NCI-H1694 (cell line): ENCODE measurements at places on chromosomes 5 and 9.

GRCh38 chr5:38258319-38259061 is at the start of gene EGFLAM:
Gene EGFLAM (plus strand): TSS chr5:38258559. CDS start chr5:38258755, 196 bp downstream.
- peak; percentile 5 for DNase-seq

DNA sequence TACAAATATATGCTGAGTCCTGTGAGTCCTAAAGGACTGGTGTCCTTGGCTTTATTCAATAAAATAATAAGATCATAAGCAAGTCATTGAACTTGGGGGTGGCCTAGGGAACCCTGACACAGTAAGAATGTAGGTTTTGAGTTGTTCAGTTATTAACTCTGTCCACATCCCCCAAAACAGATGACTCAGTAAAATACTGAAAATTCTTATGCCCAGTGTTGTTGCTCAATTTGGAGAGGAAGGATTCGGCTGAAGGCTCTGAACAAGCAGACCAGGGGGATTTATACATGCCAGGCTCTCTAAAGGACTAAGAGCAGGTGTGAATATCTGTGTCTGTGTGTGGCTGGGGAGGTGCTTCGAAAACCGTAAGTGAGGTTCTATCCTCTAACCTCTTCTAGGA is 173.7 kb downstream of the RMI1 start:
- no peak for DNase-seq

DNA sequence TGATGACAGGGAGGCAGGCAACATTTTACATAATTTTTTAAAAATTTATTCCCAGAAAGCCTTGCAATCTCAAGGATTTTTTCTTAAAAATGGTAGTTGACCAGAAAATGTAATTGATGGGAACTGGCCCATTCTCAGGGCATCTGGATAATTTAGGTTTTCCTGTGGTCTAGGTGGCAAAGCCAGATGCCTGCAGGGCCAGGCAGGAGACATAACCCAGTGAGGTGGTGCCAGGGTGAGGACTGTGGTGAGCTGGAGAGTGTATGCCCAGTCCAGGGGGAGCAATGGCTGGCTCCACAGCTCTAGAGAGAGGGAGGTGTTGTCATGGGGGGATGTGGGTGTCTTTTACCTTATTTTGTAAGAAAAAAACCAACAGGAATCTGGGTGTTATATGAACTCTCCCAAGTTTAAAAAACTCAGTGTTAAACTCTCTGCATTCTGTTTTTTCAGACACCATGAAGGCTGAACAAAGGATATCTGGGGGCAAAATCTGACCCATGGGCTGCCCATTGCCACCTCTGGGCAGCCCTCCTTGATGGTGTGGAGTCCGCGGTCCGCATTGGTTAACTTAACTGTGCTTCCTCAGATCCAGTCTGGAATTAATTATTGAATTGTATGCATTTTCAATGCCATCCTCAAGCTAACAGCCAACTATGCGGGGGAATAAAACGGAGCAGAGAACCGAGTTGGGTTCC is 43.9 kb downstream of the BOD1 start:
- DNase-seq, result no peak

GRCh38 chr9:79693750-79694149 is 122.0 kb downstream of the TLE4 start:
- DNase-seq, result no peak

DNA sequence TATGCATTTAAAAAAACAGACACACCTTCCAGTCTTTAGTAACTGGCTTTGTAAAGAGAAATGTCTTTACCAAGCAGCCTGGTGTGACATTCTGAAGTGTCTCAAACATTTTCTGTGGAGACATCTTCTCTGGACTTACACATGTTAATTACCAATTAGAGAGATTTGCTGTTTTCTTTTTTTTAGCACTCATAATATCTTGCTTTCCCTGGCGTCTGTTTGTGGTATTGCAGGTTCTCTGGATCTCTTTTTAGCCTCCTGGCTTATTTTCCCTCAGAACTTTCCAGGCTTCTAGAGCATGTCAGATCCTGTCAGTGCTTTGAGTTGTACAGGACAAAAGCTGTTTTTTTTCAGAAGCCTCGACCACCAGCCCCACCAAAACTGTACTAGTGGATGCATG is 92.5 kb downstream of the MSX2 start:
- no peak for DNase-seq

GRCh38 chr5:150246835-150247234 is 42.7 kb downstream of the CAMK2A start:
- no peak for DNase-seq

GRCh38 chr9:117234103-117234502 is 180.8 kb downstream of the ASTN2 start:
- DNase-seq, result peak; percentile 76

DNA sequence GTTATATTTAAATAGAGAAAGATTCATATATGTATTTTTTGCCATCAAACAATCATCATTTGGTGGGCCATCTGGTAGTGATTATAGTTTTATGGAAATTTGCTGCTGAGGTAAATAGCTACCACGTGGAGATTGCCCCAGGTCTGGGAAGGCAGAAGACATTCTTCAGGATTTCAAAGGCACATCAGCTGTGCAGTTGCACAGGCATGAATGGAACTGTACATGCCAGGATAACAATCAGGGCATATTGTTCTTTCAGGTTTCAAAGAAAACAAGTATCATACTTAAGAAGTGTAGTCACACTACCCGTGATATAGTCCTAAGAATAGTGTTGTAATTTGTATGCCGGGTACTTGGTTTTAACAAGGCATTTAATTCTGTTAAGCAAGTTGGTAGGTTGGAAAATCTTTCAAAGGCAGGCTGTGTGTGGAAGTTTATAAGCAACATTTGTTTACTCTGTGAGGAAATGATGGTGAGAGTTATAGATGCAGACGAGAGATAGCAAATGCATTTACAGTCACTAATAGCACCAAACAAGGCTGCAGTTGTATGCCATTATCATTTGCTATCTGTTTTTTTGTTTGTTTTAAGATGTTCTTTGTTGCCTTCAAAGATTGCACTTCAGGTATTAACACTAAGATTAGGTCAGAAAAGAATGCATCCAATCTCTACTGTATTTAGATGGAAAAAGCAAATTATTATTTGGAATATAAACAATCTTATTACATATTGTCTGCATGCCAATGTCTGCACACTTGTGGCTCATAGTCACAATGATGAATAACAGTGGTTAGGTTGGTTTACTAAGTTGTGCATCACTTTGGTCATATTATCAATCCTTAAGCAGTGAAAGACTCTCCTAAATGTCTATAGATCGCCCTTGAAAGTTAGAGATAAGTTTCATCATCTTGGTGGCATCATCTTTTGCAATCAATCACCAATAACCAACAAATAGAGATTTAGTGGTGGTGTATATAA is 55.3 kb downstream of the RPS23 start:
- no peak for DNase-seq

- DNase-seq, result no peak
Observed at GRCh38 chr5:37803487-37803886, 36.4 kb downstream of the GDNF start.

DNA sequence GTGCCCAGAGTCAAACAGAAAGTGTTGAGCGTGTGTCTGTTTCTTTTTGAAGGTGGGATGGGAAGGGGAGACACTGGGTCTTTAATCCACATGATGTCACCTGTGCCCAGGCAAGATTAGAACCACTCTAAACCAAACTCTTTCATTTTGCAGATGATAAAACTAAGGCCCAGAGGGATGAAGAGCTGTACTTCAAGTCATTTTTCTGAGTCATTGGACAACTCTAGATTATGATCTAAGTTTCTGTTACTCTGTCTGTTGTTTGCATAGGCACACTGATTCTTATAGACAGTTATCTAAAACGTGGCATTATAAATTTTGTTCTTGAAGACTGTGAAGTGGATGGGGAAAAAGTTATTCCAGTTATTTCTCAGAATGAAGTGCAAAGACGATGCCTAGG is 48.8 kb downstream of the MAST4 start:
- no peak for DNase-seq

DNA sequence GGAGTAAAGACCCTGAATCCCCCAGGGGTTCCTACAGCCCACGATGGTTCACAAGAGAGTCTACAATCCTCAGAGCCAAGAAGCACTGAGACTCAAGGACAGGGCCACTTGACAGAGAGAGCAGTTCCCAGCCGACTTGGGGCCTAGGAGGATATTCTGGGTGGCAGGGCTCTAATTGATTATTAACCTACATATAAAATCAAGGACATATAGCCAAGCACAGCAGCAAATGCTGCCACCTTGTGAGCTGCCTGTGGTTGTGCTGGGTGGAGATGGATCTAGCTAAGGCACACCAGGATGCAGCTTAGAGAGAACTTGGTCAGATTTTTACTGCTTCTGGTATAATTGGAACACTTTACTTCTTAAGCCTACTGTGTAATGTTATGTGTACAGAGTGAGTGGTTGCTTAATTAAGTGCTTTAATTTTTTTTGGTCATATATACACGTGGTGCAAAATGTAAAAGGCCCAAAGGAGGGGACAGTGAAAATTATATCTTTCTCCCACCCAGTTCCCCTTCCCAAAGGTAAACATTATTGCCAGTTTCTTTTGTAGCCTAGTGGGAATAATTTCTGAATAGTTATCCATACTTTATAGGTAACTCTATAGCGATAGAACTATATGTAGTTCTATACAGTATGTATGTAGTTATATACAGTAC is 78.8 kb downstream of the F2RL2 start:
- DNase-seq, result no peak

DNA sequence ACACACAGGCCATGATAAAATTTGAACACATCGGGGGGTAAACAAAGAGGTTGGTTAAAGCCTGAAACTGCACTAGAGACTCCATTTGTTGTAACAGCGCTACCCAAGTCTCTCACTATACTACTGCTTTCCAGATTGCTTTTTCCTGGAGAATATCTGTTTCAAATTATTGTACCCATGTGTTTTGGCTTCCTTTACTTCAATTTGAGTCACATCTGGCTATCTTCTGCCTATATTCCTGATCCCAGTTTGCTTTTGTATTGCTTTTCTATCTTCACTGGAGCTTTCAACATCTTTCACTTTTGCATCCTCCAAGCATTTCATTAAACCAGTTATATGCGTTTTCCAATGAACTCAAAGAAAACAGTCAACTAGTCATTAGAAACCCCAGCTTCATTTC is 404.7 kb downstream of the MLLT3 start:
- no peak for DNase-seq

GRCh38 chr5:72508241-72509170 is 1.3 kb upstream of the ZNF366 start:
- DNase-seq, result no peak

DNA sequence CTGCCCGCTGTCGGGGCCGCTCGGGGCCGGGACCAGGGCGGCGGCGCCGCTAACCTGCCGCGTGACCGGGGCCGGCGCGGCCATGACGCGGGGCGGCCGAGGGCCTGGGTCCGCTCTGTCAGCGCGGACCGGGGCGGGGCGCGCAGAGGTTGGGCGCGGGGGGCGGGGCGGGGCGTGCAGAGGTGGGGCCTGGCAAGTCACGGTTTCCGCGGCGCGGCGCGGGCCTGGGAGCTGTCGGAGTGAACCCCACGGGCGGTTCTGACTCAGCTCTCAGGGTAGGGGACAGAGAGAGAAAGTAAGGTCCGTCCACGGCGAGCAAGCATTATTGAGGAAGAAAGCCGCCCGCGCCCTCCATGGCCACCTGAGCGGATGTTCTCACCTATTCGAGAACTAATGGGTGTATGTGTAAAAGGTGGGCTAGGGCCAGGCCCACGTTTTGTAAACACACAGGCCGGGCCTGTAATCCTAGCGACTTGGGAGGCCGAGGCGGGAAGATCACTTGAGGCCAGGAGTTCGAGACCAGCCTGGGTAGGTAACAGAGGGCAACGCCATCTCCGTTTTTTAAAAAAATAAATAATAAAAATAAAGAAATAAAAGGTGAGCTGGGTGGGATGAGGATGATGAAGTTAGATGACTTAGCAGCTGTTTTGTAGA is at the start of gene PRXL2C:
PRXL2C (minus strand) TSS at position 120 of the 654 bp plus-strand sequence; CDS start at position 84, 36 bp downstream.
- peak; percentile 15 for DNase-seq

GRCh38 chr5:68071736-68072135 is 143.8 kb upstream of the PIK3R1 start:
- DNase-seq, result no peak

DNA sequence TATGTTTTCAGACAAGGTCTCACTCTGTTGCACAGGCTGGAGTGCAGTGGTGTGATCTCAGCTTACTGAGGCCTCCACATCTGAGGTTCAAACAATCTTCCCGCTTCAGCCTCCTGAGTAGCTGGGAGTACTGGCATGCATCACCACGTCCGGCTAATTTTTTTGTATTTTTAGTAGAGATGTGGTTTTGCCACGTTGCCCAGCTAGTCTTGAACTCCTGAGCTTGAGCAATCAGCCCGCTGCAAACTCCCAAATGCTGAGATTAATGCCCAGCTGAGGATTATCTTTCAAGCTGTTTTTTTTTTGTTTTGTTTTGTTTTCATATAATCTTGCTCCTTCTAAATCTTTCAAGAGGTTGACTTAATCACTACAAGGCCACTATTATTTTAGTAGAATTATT is 47.3 kb upstream of the SLC28A3 start:
- no peak for DNase-seq

- peak; percentile 61 for DNase-seq
Observed at GRCh38 chr9:6584881-6585597, 60.5 kb downstream of the GLDC start.

- no peak for DNase-seq
Observed at GRCh38 chr9:14389146-14389545, 75.2 kb upstream of the NFIB start.

GRCh38 chr5:112070022-112070421 is 313.0 kb upstream of the NREP start:
- DNase-seq, result no peak

DNA sequence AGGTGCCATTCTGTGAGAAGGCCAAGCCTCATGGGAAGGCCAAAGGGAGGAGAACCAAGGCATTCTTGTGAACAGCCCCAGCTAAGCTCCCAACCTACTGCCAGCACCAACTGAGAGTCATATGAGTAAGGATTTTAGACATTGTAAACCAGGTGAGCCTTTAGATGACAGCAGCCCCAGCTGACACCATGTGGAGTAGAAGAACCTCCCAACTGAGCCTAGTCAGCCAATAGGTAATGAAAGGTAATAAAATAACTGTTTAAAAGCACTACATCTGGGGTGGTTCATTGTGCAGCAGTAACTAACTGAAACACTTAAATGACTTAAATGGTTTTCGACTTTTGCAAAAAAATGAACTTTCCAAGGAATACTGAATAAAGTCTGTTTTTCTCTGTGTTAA is 172.6 kb upstream of the KIF2A start:
- DNase-seq, result no peak

DNA sequence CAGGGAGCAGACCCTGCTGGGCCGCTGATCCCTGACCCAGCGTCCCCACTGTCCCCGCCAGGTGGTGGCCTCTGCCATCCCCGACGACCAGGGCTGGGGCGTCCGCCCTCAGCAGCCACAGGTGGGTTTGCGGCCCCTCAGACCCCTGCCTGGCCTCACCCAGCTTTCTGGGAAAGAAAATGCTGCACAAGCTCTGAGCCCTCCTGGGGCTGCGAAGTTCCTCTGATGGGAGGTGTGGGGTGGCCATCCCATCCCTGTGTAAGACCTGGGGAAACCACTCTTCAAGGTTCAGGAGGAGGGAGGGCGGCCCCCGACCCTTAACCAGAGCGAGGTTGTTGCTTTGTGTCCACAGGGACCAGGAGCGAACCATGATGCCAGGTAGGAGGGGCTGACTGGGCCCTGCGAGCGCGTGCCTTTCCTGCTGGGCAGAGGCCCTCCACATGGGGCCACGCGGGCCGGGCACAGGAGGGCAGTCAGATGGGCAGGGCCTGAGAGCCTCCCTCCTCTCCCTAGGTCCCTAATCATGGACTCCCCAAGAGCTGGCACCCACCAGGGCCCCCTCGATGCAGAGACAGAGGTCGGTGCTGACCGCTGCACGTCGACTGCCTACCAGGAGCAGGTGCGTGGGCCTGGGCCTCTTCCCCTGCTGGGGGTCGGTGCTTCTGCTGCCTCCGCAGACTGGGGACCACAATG is 7.7 kb downstream of the NOXA1 start:
- DNase-seq, result no peak
